ENCODE measurements at places on chromosomes 3 and 15.

DNA sequence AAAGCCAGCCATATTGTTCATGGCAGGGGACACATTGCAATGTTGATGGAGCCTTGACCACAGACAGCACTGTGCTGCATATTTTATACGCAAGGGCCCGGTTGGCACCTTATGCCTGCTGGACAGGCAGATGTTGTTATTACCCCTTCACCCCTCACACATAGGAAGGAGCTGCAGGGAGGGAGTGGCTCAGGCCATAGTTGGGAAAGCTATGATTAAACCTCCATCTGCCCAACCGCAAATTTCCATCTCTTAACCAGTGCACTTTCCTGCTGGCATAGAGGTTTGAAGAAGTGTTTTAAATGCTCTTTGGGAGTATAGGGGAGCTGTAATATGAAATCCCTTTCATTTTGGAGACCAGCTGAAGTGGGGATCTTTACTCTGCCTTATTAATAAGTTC is 224.7 kb downstream of the CACNA2D3 start:
- no peak for DNase-seq

- no peak for DNase-seq
Measured at GRCh38 chr3:186108106-186108940, 566 bp downstream of the ETV5 start.

- no peak for DNase-seq
Measured at GRCh38 chr3:13420045-13420830, at the start of gene NUP210. NUP210 (minus strand) TSS chr3:13420322; CDS start chr3:13420226, 96 bp downstream.

DNA sequence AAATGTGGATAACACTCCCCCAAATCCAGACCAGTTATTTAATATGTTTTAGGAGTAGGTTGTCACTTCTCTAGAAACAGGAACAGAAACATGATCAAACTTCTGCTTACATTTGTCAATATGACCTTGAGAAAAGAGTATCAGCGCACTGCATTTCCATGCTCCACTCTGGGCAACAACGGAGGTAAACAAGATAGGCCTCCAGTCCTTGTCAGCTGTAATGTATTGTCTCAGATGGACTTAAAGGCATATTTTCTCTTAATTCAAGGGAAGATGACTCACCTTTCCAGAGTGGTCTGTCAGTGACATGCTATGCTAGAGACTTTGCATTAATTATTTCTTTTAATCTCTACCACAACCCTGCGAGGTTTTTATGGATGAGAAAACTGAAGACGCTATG is 51.6 kb upstream of the TCF12 start:
- no peak for DNase-seq

- DNase-seq, result no peak
Measured at GRCh38 chr3:172591876-172592771, 68.9 kb upstream of the TNFSF10 start.

GRCh38 chr3:23640471-23641146 is 165.1 kb upstream of the UBE2E1 start:
- DNase-seq, result no peak

DNA sequence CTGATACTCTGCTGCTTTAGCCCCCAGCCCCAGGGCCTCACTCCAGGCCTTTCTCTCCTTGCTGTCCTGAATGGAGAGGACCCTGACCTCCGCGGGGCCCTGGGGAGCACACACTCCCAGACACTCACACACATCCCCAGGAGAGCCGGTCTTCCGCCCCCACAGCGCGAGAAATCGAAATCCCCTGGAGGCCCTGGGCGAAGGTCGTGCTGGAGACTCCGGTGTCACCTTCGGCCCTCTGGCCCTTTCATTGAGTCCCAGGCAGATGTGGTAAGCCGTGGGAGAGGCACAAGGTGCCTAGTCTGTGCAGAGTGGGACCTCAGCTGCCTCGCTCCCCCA is 848 bp upstream of the GOLGA8B start:
- DNase-seq, result no peak

DNA sequence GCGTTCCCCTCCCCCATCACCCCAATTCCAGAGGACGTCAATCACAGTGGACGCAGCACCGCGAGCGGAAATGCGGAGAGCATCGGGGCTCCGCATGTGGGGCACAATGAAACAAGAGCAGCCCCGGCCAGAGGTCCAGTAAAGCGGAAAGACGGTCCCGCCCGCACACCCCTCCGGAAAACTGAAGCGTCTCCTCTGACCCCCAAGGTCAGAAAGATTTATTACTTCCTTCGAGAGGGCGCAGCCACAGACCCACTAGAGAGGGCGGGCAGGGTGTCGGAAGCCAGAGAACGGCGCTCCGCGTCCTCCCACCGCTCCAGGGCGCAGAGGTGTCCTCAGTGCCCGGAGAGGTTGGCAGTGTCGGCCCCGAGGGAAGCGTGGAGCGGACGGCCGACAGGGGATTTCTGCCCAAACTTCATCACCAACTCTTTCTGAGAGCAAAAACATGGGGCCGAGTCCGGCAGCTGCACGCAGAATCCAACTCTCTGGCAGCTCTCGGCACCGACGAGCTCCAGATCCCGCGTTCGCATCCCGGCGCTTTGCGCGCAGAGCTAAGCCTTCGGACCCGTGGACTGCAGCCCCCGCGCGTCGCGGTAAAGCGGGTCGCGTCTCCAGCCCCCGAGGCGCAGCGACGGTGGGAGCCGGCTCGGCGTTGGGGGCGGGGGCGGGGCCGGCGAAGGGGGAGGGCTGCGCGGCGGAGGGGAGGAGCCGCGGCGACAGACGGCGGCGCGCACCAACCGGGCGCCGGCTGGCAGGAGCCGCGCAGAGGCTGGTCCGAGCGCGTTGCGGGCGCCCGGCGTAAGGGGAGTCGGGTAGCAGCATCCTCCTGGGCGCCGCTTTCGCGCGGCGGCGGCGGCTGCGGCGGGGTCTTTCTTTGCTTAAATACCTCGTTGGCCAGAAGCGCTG is at the start of gene CHST2:
Gene CHST2, plus strand, starts transcription at position 763 of the 906 bp plus-strand sequence. CDS start 1,046 bp downstream, outside the sequence.
- no peak for DNase-seq

DNA sequence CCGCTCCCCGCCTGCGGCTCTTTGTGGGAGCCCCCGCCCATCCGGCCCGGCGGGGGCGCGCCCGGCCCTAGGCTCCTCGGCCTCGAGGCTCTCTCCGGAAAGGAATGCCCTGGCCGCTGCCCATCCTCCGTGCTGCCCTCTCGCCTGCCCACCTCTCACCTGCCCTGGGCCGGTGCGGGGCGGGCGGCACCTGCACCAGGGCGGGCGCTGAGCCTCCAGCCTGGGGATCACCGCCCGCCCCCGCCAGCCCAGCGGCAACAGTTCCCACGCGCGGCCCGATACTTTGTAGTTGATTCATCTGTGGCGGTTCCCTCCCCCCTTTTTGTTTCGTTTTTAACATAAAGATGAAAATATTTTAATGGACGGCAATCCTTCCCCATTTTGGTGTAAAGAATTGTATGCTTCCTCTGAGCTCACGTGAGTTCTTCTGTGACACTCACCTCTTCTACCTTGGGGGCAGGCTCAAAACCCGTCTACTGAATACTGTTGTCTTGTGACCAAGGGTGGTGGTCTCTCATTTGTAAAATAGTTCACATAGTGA is 1.9 kb downstream of the KLF13 start:
- DNase-seq, result no peak

GRCh38 chr3:174358252-174358651 is 500.9 kb upstream of the NAALADL2 start:
- no peak for DNase-seq

DNA sequence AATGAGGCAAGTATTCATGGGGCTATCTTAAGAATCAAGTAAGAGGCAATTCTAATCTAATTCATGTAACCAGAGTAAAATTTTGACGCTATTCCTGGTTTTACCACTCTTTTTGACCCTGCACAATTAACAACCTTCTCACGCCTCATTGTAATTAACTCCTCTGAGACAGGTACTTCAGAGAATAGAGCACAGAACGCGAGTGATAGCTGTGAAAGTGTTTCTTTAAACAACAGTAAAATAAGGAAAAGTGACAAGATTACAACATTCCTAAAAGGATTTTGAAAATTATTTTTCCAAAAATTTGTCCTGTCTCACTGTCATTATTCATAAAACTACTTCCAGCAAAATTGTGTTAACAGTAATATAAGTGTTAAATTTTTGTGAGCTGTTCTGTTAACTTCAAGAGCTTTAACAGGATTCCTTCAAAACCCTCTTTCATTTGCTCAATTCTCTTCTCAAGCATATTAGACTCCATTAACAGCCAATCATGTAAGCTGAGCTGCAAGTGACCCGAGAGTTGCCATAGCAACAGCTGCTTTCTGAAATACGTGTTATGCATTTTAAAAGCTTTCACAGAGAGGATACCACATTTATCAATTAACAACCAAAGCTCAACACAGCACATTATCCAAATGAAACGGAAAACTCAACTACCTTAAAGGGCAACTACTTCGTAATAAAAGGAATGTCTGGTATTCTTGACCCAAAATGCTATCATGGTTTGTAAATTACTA is 93.1 kb downstream of the STAG1 start:
- DNase-seq, result peak; percentile 31

DNA sequence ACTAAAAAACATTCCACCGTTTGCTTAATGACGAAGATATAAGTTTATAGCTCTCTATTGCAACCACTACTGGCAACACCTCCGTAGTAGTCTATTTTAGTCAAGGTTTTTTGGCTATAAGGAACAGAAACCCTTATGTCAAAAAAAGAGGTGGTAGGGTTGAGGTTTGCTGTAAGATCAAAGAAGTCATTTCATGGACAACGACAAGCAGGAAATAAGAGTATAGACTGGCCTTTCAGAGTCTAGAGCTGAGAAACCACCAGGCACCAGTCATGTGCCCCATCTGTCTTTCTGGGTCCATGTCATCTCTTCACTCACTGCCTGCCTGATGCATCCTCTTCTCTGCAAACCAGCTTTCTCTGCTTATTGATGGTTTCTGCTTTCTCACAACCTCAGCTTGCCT is 42.7 kb downstream of the THBS1 start:
- DNase-seq, result no peak

DNA sequence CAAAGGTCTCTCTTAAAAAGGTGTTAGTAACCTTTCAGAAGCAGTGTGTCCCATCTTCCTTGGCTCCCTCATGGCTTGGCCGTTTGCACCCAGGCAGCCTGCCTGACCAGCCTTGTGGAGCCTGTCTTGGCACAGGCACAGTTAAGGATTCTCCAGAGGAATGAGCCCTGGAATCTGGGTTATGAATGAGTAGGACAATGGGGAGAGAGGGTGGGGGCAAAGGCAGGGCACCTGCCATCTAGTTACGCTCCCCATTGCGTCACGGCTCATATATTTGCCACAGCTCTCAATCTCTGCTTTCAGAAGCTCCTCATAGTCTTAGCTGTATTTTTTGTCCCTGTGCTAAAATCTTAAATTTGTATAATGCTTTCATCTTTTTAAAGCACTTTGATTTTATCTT is 50.6 kb downstream of the WDR76 start:
- no peak for DNase-seq

GRCh38 chr3:58386626-58387365 is 46.8 kb downstream of the PDHB start:
- DNase-seq, result no peak

- DNase-seq, result no peak
Measured at GRCh38 chr3:129060276-129061022, at the start of gene GP9. GP9 (plus strand) TSS chr3:129060779; CDS start chr3:129061740, 961 bp downstream.

DNA sequence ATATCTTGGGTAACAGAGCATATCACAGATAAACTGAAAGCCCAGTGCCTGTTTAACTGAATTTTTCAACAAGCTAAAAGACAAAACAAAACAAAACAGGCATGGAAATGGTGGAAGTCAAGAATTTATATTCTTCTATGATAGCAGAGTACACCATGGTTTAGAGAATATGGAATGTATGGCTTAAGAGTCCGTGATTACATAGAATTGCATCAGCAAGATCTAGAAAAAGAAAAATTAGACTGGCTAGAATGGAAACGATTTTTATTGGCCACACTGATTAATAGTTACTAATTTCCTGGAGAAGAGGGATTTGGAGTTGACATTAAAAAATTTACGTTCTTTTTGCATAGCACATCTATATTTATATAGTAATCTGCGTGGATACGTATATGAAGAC is 435.2 kb upstream of the DPPA4 start:
- no peak for DNase-seq

GRCh38 chr3:169041677-169042171 is 621.8 kb downstream of the MECOM start:
- no peak for DNase-seq

GRCh38 chr3:195209847-195210265 is 61.1 kb downstream of the XXYLT1 start:
- peak; percentile 19 for DNase-seq

DNA sequence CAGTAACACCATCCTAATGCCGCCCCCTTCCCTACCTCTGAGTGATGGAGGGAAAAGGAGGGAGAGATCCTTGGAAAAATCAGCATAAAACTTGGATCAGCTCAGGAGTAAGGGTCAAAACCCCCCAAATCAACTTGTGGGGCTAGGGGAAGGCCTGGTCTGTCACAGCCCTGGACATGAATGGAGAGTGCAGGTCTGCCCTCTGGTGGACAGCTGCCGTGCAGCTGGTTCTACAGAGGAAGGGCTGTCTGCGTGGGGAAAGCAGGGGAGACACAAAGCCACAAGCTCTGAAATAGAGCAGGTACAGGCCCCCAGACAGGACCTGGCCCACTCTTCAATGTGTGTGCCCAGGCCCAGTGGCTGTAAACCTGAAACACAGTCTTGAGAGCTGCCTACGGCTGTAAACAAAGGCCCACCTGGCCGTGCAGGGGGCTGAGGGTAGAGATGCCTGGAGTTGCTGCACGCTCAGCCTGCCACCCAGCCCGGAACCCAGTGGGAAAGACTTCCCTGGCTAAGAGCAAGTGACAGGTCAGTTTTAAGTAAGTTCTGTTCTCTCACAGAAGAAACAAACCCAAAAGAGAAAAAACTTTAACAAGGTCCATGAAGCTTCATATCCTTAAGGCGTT is 16.4 kb downstream of the CLK3 start:
- no peak for DNase-seq

GRCh38 chr3:27568393-27568792 is 84.2 kb upstream of the SLC4A7 start:
- DNase-seq, result no peak

GRCh38 chr3:182241766-182242488 is 530.2 kb downstream of the SOX2 start:
- no peak for DNase-seq

- DNase-seq, result no peak
Measured at GRCh38 chr3:108311797-108312196, 15.4 kb downstream of the HHLA2 start.

DNA sequence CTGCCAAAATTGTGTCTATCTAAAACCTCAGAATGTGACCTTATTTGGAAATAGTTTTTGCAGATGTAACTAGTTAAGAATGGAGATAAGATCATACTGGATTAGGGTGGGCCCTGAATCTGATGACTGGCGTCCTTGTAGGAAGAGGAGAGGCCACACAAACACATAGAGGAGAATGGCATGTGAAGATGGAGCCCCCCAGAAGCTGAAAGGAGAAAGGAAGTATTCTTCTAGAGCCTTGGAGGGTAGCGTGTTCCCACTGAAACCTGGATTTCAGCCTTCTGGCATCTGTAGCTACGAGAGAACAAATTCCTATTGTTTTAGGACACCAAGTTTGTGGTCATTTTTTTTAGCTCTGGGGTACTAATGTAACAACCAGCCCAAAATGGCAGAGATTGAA is 423.0 kb upstream of the TPM1 start:
- no peak for DNase-seq
